ENCODE measurements at places on chromosomes 4 and X. TPM values are rescaled to one million over a fixed set of nuclear protein-coding genes. Genes with fewer than 3 reads are reported as not detected.

GRCh38 chr4:161186012-161186411, 977.8 kb downstream of the FSTL5 start:
- no peak for DNase-seq

DNA sequence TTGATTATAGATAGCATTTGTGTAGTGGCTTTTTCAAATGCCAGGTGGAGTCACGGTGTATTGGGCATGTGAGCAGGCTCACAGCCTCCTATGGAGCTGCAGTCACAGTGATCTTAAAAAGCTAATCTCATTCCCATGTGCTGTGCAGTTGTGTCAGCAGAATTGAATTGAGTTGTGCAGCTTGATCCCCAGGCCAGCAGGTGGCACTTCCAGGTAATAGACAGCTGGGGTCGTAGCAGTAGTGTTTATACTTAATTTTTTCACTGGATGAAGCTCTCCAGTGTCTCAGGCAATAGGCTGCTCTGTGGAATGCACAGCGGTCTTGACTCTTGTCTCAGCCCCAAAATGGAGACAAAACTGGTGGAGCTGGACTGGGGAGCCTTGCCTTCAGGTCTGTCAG, 1028.1 kb downstream of the SH3BGRL start:
- DNase-seq, result no peak

DNA sequence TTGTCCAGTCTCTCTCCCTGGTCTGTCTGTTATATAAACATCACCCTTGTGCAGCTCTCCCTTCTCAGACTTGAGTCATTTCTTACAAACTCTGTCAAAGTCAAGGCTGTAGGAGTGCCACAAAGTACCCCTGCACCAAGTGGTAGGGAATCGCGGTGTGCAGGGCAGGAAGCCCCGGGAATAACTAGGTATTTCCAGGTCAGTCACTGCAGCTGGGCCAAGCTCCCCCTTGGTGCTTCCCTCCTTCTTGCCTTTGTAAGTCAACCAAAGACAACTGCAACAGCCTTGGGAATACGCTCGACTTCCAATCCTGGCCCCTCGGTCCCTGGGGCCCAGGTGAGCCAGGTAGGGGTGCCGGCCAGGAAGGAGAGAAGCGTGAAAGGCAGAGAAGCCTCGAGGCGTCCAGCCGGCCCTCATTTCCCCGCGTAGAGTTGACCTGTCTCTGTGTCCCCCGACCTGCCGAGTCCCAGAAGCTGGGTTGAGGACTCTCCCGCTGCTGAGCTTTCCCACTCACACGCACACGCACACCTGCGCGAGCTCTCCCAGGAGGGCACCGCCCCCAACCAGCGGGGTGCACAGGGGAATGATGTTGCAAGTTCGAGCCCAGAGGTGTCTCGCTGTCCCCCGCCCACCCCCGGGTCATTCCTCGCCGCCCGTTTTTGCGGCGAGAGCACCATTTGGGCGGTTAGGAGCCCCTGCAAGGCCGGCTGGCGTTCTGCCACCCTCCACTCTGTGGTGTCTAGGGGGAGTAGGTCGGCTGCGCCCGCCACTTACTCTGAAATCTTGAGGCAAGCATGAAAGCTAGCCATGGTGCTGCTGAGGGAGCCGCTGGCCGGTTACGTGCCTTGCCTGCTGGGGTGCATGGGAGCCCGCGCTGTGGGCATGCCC, 22.8 kb upstream of the KIAA1210 start:
- no peak for DNase-seq

DNA sequence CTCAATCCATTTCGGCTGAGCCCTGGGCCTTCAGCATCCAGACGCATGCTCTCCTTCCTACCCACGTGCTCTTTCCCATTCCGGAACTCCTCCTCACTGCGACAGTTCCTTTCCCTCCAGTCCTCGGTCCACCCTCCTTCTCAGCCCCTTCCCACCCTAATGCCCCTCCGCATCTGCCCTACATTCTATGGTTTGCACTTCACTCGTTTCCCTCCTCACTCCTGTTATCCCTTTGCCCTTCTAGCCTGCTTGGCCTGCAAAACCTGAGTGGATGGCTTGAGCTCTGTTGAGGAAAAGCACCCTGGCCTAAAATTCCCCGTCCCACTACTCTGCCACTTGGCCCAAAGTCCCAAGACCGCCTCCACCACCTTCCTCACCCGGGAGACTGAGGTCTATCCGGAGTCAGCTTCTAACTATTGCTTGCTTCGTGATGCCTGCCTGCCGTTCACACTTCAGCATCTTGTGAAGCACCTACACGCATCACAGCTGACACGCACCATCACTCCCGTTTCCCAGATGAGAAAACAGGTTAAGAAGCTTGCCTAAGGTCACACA, 38.6 kb downstream of the MAP7D3 start:
- no peak for DNase-seq

DNA sequence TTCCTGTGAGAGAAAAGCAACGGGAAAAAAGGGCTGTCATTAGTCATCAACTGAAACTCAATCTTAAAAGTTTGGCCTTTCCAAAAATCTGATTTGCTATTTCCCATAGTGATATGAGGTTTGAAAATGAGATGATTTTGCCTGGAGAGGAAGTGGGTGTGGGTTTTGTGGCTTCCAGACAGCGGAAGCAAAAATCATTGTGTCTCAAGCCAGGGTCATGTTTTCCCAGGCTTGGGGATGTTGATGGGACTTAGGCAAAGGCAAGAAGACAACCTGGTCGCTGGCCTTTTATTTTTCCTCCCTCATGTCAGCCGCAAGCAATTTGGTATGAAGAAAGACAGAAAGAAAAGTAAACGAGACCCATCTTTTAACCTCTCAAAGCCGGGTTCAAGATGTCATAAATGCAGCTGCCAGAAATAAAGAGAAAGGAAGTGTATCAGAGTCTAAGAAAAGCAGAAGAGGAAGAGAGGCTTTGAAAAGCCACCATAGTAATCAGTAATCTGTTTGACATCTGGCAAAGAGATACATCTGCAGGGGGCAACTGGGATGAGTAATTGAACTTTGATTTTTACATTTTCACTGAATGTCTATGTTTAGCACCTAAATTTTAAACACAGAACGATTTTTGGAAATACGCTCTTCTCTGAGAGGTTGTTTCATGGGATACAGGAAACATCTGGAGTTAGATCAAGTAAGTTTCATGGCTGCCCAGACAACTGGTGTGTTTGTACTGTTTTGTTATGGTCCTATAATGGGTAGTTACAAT, 521.6 kb upstream of the SLIT2 start:
- DNase-seq, result no peak

GRCh38 chrX:12580548-12580947, 210.7 kb upstream of the PRPS2 start:
- DNase-seq, result no peak

- no peak for DNase-seq
These were observed 11.7 kb downstream of the PITX2 start for GRCh38 chr4:110610940-110611831.

DNA sequence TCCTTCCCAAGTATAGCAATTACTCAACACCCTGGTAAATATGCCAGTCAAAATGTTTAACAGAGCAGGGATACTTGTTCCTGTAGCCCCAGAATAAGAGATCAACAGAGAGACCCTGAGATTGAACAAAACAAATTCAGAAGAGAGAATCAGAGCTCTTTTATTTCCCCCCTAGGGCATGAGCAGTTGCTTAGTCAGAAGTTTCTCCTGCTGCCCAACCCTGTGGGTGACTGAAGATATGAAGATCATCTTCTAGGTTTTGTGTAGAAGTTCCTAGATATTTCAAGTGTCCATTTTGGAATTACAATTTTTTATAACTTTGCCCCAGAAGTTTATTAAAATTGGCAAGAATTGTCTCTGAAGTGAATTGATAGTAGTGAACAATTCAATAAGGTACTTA, 59.1 kb upstream of the RXFP1 start:
- DNase-seq, result no peak

- peak; percentile 87 for DNase-seq
These were observed 169.9 kb upstream of the AADAT start for GRCh38 chr4:170259631-170260153.

DNA sequence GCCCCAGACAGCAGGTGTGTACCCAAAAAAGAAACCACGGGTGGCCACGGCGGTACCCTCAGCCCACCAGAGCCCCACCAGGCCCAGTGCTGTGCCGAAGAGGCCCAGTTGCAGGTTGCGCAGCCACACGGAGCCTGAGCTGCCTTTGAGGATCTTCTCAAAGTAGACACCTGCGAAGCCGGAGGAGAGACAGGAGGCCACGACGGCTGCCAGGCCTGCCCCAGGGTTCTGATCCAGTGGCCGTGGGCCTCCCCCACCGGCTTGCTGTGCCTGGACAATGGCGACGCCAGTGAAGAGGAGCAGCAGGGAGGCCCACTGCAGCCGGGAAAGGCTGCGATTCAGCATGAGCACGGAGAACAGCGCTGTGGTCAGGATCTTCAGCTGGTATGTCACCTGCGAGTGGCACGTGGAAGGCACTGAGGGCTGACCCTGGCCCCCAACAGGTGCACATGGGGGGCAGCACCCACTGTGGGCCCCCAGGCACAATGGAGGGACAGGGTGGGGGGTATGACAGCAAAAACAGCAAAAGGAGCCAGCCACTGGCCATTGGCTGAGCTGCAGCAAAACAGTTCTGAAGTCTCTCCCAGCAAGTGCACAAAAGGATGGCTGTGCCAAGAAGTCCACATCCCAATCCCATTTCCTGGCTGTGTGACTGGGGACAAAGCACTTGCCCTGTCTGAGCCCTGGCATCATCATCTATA, 6.2 kb downstream of the SLC35A2 start:
- no peak for DNase-seq

DNA sequence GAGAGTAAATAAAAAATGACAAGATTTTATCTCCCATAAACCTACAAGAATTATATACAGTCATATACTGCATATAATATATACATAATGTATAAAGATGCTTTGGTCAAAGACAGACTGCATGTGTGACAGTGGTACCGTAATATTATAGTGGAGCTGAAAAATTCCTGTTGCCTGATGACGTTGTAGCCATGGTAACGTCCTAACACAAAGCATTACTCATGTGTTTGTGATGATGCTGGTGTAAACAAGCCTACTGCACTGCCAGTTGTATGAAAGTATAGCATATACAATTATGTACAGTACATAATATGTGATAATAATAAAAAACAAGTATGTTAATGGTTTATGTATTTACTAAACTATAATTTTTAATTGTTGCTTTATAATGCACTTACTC, 245.2 kb upstream of the CENPE start:
- no peak for DNase-seq

DNA sequence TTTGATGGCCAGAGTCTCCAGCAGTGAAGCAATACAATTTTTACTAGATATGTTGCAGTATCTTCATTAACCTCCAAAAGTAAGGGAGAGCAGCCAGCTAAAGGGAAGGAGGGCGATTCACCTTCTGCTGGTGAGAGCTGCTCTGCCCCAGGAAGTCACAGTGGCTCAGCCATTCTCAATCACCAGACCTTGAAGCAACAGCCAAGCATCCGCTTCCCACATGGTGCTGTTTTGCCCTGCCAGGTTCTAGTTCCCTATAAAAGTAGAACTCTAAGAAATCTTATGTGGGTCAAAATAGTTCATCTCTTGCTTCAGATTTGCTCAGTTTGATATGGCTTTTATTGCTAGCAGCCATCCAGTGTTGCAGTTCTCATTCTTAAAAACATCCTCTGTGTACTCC, 166.8 kb downstream of the STIM2 start:
- DNase-seq, result no peak

DNA sequence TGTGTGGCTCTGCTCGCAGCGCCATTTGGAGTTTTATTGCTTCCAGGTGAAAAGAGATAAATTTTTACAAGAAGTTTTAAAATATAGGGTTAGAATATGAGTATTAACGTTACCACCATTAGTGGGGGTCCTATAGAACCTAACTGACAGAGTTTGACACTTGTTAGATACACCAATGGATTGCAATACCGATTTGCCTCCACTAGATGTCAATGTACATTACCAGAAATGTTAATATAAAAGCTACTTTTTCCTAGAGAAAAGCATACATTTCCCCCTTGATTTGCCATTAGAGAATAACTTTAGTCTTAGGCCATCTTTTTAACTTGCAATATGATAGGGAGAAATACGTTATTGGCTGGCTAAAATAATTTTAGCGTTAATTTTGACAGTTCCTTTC, 108.4 kb downstream of the LINC00632 start:
- DNase-seq, result no peak

DNA sequence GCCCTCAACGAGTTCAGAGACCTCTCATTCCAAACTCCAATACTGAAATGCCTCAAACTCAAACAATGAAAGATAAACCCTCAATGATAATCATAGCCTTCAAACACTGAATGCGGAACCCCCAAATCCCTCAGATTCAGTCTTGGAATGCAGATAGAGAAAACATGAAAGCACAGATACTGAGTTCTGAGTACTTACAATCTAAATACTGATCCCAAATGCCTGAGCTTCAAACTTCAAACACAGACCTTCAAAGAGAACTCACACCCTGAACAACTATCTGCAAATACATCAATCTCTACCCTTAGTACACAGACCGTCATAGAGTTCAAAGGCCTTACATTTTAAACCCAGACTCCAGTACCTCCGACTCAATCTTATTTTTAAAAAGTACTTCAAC, 16.9 kb upstream of the PAGE4 start:
- no peak for DNase-seq

- no peak for DNase-seq
These were observed 62.3 kb upstream of the PDE5A start for GRCh38 chr4:119690871-119691270.

DNA sequence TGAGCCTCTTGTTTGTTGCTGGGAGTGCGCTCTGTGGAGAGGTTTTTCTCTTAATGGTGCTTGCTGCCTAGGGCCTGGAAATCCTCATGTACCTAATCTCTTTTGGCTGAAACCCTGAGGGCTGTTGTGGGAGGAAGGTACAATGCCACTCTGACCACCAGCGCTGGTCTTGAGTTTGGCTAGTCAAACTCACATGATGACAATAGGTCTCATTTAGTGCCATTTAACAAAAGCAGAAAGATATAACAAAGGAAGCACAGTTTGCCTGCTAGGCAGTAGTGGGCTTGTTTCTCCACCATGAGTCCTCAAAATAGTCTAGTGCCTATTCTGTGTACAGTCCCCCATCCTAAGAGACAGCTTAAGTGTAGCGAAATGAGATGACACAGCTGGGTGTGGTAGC, 111.3 kb downstream of the TSPAN7 start:
- no peak for DNase-seq

DNA sequence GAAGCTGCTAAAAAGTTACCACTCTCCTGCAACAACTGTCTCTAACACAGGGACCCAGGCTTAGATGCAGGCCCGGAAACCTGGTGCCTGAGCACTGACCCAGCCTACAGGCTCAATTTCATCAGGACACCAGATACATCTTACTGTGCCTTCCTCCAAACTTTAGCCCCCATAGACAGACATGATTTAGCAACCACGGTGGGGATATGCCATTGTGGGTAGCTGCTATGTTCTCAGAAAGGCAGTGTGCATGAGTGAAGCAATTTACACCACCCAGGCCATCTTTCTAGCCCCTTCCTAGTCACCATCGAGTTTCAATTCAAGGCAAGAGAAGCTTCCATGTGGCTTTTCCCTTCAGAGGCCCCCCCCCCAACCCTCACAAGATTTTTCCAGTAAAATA, 2.7 kb downstream of the HS3ST1 start:
- no peak for DNase-seq

GRCh38 chrX:37677765-37678164, 7.8 kb upstream of the XK start:
- DNase-seq, result no peak

- DNase-seq, result no peak
These were observed 1.9 kb downstream of the PPARGC1A start for GRCh38 chr4:23887989-23888388.

The IBSP gene
- not detected for total RNA-seq

The GAGE13 gene
- not detected for total RNA-seq

The MAGEB10 gene
- total RNA-seq, result not detected

The GALNTL6 gene
- 2.0 TPM for total RNA-seq

The FOXR2 gene
- total RNA-seq, result not detected

The TLR2 gene
- total RNA-seq, result 2.4 TPM

The SHOX gene
- total RNA-seq, result not detected

The THAP6 gene
- total RNA-seq, result 29.2 TPM

The SERPINA7 gene
- not detected for total RNA-seq

The ANK2 gene
- 9.2 TPM for total RNA-seq
